ENCODE measurements at places on chromosomes 1 and 21. TPM values are rescaled to one million over a fixed set of nuclear protein-coding genes. Genes with fewer than 3 reads are reported as not detected.

Gene TNFSF4
- 0.63 TPM for polyA plus RNA-seq

Gene S100A11
- 314 TPM for polyA plus RNA-seq

Gene SAMD11
- 18.1 TPM for polyA plus RNA-seq

Gene FNDC10
- polyA plus RNA-seq = 2.4 TPM

Gene ALDH9A1
- 66.6 TPM for polyA plus RNA-seq

Gene TNNT2
- polyA plus RNA-seq = 20.8 TPM

Gene VWA5B1
- polyA plus RNA-seq = 0.40 TPM

Gene CRTC2
- 37.9 TPM for polyA plus RNA-seq

Gene CFHR5
- not detected for polyA plus RNA-seq

Gene CELA3A
- 0.25 TPM for polyA plus RNA-seq

Gene LCE3E
- polyA plus RNA-seq = not detected

Gene CHODL
- polyA plus RNA-seq = 1.2 TPM

Gene CD5L
- polyA plus RNA-seq = 0.13 TPM

Gene DIRAS3
- polyA plus RNA-seq = 6.0 TPM

Gene SPATC1L
- 13.2 TPM for polyA plus RNA-seq

Gene KRTAP21-2
- not detected for polyA plus RNA-seq

Gene IER5
- 8.2 TPM for polyA plus RNA-seq

All from large intestine (tissue), 12 donors.